Umbilical cord (tissue), 2 donors: ENCODE measurements at places on chromosomes 1 and 21.

DNA sequence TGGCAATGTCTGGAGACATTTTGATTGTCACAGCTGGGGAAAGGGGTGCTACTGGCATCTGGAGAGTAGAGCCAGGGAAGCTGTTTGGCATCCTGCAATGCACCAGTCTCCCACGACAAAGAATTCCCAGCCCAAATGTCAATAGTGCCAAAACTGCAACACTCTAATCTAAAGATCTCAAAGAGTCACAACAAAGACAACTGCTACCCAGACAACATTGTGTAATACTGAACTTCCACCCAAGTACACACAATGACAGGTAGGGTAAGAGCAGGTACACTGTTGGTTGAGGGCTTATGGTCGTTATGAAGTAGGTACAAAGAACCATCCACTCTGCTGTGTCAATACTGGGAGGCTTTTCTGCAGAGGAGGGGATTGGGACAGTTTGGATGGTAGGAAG, 8.2 kb upstream of the TMEM51 start:
- DNase-seq: no peak

DNA sequence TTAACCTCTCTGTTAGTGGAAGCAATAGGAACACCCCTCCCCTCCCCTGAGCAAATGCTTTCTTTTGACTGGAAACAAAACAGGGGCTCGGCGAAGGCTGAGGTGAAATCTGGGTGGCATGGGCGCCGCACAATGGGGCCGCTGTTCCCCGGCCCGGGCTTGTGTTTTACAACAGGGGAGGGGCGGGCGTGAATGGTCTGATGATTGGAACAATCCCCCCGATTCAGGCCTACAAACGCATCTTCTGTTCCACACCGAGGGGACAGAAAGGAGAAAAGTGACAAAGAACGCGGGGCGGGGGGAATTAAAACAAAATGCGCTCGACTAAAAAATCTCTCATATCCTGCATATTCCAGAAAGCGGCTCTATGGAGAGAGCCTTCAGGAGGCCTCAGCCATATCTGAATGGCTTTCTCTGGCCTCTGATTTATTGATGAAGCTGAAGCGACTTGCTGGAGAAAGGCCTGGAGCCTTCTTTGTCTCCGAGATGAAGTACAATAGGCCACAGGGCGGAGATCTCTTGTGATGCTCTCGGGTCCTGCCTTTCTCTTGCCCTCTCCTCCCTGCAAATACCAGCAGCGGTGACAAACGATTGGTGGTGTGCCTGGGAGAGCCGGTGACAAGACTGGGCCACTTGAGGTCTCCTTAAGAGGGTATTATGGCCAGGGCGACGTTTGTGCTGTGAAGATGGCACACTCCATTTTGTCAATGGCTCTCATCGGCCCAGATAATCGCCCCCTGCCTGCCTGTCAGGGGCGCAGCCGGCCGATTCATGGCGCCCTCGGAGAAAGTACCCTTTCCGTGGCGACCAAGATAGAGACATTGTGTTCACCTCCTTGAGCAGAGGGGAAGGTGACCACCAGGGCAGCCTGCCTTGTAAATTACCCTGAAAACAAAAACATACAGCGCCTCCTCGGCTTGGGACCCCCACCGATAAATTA, 47.1 kb upstream of the OLIG2 start:
- DNase-seq: no peak

DNA sequence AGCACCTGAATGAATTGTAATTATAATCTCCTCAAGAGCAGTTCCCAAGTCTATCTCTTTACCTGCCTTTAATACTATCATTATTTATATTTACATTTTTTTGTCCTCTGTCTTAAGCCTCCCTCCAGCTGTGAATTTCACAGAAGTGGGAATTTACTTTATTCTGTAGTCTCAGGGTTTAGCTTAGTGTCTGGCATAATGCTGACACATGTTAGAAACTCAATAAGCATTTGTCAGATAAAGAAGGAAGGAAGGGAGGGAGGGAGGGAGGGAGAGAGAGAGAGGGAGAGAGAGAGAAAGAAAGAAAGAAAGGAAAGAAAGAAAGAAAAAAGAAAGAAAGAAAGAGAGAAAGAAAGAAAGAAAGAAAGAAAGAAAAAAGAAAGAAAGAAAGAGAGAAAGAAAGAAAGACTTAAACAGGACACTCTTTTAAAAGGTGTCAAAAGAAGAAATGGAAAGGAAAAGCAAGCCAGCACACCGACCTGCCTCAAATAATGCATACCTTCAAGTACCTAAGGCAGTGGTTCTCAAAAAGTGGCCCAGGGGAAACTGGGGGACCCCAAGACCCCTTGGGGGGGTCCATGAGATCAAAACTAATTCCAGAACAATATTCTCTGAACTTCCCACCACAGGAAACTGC, 1.8 kb upstream of the PGLYRP4 start:
- no peak for DNase-seq

GRCh38 chr1:204094856-204095634, 22.1 kb downstream of the SOX13 start:
- DNase-seq: no peak

GRCh38 chr1:229203991-229204632, 66.8 kb upstream of the RAB4A start:
- DNase-seq: no peak

DNA sequence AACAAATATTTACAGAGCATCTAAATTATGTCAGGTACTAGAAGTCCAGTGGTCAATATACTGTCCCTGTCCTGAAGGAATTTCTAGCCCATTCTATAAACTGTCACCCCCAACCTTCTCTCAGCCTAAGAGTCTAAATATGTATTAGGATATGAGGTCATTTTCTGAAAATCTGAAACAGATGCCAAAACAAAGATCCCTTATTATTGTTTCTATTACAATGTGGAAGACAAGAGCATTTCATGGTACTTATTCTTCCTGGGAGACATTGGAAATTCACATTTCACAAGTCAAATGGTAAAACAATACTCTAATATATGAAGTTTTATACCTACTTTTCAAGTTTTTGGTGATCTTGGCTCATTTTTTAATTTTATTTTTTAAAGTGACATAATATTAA, 2.6 kb downstream of the CLCA1 start:
- DNase-seq: no peak

GRCh38 chr1:38833146-38833545, 26.4 kb downstream of the RRAGC start:
- DNase-seq: no peak

GRCh38 chr21:45386728-45387371, 18.1 kb upstream of the COL18A1 start:
- peak; percentile 95 for DNase-seq

- DNase-seq: no peak
Measured at GRCh38 chr1:89615676-89616598, 17.0 kb upstream of the LRRC8C start.

GRCh38 chr1:9361630-9362260, 69.1 kb downstream of the SPSB1 start:
- no peak for DNase-seq

DNA sequence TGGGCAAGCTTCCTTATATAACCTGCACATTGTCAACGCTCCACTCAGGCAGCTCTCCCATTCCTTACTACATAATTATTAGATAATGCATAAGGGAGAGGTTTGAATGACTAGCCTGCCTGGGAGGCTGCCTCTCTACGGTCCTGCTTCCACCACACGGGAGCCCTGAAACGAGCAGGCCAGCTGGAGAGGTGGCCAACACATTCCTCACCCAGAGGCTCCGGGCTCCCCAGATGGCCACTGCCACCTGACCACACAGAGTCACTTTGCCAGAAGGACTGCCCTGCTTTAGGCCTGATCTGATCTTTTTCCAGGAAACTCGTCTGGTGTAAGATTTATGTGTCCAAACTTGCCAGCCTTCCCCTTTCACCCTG, 27.9 kb downstream of the HIVEP3 start:
- DNase-seq: no peak

DNA sequence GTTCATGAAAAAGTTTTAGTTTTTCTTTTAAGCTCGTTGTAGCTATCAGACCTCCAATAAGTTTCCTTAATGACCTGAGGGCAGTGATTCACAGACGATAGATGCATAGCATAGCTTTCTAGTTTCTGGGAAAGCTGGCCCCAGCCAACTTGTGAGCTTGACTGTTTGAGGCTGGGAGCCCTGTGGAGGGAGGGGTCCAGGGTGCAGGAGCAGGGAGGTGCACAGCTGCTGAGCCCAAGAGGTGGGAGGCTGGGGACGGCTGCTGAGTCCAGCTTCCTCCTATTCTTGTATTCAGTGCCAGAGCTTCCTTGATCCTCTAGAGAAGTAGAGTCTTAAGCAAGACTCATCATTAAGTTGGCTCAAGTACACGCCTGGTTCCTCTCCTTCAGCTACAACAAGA, 11.0 kb upstream of the AVPR1B start:
- no peak for DNase-seq

DNA sequence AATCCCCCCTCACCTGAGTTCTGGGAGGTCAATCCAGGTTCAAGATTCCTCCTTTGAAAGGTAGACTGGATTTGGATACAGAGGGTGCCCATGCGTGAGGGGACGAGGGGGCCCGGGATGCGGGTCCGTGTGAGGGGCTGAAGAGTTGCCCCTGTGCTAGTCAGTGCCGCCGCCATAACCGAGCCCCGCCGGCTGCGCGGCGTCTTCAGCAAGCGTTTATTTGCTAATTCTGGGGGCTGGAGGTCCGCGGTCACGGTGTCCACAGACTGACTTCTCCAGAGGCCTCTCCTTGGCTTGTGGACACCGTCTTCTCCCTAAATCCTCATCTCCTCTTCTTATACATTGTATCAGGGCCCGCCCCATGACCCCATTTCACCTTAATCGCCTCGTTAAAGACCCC, 20.9 kb upstream of the SAMD11 start:
- no peak for DNase-seq

GRCh38 chr1:152148051-152148450, 11.0 kb downstream of the RPTN start:
- no peak for DNase-seq

DNA sequence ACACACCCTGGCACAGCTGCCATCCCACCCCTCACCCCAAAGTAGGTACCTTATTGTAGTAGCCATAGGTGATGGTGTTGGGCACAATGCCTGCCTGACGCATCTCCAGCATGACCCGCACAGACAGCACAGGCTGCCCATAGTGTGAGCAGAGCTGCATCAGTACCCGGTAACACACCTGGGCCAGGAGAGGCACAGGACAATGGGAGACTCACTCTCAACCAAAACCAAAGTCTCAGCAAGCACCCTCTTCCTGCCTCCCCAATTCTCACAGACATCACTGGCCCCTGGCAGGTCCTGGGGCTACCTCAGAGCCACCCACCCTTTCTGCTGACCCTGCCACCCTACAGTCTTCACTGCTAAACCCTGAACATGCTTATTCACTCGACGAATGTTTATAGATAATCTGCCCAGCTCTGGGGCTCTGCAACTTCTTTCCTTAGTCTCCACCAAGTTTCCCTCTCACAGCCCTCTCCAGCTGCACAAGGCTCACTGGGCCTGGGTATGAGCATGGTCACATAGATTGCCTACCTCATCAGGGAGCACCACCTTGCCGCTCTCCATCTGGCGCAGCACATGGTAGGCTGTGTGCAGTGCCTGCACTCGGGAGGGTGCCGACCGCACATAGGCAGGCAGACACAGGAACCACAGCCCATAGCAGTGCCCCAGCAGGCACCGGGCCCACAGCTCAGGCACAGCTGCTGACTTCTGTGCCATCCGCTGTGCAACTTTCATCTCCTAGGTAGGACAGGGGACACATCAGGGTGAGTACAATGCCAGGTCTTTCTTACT, 10.3 kb downstream of the DENND4B start:
- no peak for DNase-seq

GRCh38 chr1:14617791-14618190, 19.3 kb downstream of the KAZN start:
- no peak for DNase-seq
